ENCODE measurements at places on chromosomes 11 and 22. TPM values are rescaled to one million over a fixed set of nuclear protein-coding genes. Genes with fewer than 3 reads are reported as not detected.

DNA sequence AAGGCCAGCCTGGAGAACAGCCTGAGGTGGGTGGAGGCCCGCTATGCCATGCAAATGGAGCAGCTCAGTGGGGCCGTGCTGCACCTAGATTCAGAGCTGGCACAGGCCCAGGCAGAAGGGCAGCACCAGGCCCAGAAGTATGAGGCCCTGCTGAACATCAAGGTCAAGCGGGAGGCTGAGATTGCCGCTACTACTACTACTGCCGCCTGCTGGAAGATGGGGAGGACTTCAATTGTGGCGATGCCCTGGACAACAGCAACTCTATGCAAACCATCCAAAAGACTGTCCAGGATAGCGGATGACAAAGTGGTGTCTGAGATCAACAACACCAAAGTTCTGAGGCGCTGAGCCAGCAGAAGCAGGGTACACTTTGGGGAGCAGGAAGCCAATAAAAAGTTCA is 3.1 kb upstream of the TMEM218 start:
- no peak for DNase-seq

GRCh38 chr11:16933291-16933690 is 80.9 kb downstream of the PLEKHA7 start:
- DNase-seq, result no peak

- DNase-seq, result no peak
Observed at GRCh38 chr22:42434748-42435425, 2.7 kb upstream of the NFAM1 start.

GRCh38 chr11:18633256-18634139 is 644 bp downstream of the SPTY2D1 start:
- no peak for DNase-seq

GRCh38 chr11:111697933-111698371 is 68.2 kb downstream of the PPP2R1B start:
- no peak for DNase-seq

DNA sequence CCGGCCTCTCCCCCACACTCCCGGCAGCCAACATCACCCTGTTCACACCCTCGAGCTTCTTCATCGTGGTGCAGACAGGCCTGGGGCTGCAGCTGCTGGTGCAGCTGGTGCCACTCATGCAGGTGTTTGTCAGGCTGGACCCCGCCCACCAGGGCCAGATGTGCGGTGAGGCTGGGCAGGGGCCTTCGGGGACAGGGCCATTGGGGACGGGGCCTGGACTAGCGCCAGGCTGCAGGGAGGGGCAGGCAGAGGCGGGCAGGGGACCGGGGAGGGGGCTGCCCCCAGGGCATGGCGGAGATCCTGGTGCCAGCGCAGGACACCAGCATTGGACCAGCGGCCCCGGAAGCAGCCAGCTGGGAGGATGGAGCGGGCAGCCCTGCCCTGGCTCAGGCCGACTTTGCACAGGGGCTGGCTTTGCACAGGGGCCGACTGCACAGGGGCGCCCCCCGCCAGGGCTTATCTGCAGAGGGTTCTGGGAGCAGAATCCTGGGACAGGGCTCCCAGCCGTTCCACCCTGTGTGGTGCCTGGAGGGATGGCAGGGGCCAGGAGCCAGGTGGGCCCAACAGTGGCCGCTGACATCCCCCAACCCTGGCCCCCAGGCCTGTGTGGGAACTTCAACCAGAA is 8.6 kb downstream of the MUC5B start:
- no peak for DNase-seq

DNA sequence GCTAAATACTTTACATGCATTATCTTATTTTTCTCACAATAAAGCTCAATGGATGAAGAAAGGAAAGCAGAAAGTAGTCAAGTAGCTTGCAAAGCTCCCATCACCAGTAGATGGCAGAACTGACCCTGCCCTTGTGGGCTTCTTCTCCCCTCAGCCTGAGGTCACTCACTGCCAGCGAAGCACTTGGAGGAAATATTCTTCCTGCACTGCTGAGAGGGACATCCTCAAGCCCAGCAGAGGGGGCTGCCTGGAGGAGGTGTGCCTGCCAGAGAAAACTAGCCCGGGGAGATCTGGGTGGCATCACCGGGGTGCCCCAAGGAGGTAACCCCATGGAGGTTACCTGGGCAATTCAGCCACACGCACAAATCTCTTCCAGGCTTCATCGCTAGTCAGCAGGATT is 6.6 kb downstream of the APOL4 start:
- DNase-seq, result peak; percentile 60

GRCh38 chr11:130414107-130415080 is 14.0 kb downstream of the ADAMTS8 start:
- peak; percentile 52 for DNase-seq

DNA sequence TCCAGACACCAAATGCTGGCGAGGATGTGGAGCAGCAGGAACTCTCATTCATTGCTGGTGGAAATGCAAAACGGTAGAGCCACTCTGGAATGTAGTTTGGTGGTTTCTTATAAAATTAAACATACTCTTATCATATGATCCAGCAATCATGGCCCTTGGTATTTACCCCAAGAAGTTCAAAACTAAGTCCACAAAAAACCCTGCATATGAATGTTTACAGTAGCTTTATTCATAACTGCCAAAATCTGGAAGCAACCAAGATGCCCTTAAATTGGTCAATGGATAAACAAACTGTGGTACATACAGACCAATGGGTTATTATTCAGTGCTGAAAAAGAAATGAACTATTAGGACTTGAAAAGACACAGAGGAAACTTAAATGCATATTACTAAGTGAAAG is 87.8 kb downstream of the APOL5 start:
- no peak for DNase-seq

DNA sequence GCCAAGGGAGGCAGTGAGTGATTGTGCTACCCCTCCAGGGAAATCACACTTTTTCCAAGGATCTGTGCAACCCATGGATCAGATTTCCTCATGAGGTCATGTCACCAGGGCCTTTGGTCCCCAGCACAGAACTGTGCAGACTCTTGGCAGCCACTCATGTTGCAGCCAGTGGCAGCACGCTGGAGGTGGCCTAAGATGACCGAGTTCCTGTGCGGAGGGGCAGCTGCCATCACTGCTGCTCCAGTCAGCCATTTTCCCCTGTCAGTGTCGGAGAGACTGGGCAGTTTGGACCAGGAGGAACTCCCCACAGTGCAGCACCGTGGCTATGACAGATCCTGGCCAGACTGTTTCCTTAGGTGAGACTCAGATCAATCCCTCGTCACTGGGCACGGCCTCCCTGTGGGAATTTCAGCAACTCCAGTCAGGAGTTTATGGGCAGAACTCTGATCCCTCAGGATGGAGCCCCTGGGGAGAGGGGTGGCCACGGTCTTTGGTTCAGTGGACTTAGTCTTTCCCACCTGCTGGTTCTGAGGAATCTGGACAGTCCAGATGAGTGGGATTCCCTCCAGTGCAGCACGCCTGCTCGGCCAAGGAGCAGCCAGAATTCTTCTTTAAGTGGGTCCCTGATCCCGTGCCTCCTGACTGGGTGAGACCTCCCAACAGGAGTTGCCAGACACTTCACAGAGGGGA is 194.6 kb upstream of the CARD18 start:
- DNase-seq, result no peak

DNA sequence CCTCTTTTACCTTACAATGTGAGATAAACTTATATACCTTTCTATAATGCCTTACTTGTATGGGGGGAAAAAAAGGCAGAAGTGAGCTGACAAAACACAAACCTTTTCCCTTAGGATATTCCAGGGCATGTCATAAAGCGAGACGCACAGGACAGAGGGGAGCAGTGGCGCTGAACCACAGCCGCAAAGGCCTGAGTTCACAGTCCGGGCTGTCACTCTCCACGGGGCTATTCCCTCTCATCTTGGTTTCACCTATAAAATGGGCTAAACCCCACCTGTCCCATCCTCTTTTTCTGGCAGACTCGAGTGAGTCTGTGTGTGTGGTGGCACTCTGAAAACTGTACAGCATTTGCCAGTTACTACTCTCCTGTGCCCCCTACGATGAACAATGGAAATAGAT is 14.4 kb upstream of the FXYD2 start:
- no peak for DNase-seq

DNA sequence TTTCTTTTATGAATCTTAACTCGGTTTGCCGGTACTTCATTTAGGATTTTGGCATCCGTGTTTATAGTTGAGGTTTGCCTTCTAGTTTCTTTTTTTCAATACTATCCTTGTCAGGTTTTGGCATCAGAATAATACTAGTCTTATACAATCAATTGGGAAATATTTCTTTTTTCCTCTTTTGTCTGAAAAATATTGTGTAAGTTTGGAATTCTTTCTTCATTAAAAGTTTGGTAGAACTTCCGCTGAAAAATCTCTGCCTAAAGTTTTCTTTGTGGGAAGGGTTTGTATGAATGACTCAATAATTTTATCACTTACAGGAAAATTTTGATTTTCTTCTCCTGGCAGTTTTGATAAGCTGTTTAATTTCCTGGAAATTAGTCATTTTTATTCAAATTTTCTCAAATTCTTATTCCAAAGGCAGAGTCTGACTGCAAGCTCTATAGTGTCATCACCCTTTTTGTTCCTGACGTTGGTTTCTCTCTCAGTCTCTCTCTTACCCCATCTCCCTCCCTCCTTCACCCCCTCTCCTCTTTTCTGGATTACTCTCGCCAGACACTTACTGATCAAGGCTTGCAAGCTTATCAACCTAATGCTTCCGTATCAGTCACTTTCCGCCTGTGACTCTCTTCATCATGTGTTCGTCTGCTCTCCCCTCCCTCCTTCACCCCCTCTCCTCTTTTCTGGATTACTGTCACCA is 555.7 kb downstream of the TBC1D22A start:
- no peak for DNase-seq

DNA sequence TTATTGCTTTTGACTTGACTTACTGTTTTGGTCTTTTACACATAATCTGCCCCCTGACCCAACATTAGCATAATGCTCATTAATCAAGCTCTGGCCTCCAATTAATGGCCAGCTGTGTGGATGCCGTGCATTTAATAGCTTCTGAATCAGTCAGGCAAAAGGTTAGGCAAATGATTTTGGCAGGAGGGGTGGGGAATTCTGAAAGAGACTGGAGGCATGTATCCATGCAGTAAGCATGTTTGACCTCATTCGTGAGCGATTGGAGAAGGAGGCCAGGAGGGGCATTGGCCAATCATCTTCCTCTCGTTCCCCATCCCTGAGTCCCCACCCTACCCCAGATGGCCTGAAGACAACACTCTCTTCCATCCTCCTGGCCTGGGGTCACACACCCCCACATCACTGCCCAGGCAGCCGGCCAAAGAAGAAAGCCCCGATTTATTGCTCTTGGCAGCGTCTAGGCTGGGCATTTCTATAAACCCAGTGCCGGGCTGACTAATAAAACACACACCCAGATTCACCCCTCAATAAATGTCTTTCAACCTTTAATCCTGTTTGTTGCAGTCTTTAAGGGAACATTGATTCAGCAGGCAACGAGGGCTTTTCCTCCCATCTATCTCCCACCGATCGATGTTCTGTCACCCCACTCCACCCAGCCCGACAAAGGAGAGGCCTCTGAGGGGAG is 150.0 kb downstream of the OPCML start:
- DNase-seq, result no peak

DNA sequence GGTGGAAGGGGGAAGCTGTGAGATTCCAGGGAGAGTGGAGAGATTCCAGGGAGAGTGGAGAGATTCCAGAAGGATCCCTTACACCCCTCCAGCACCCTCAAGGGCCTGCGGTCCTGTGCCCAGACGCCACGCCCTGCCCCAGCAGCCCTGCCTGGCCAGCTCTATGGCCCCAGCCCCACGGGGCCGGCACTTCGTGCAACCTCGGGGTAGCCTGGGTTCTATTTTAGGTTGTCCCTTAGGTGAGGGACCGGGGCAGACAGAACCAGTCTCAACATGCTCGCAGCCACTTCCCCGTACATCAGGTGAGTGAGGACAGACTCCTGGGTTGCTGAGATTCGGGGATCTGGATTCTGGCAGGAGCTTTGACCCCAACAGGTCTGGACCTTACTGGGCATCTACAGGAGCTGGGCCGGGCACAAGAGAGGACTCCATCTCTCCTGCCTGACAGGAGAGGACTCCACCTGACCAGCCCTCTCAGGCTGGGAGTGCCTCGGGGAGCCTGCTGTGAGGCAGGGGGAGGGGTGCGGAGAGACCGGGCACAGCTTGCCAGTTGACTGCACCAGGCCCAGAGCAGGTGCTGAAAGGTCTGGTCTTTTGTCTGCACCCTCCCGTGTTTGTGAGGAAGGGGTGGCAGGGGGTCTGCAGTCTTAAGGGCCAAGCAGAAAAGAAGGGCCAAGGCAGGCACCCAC is 8.5 kb upstream of the ADORA2A start:
- DNase-seq, result peak; percentile 80

DNA sequence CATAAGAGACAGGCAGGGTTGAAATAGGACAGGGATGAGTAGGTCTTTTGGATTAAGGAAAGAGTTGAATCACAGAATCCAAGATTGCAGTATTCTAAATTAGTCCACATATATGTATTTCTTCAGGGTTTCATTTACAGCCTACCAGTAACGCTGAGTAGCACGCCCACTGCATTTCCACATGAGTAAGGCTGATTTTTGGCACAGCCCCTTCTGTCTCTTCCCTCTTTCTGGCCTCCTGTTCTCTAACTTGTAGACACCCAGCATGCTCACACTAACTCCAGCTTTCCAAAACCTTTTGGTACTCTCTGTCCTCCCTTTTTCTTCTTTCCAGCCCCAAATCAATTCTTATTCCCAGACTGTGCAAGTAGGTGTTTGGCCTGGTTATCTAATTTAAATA is 3.7 kb upstream of the SIK2 start:
- no peak for DNase-seq

DNA sequence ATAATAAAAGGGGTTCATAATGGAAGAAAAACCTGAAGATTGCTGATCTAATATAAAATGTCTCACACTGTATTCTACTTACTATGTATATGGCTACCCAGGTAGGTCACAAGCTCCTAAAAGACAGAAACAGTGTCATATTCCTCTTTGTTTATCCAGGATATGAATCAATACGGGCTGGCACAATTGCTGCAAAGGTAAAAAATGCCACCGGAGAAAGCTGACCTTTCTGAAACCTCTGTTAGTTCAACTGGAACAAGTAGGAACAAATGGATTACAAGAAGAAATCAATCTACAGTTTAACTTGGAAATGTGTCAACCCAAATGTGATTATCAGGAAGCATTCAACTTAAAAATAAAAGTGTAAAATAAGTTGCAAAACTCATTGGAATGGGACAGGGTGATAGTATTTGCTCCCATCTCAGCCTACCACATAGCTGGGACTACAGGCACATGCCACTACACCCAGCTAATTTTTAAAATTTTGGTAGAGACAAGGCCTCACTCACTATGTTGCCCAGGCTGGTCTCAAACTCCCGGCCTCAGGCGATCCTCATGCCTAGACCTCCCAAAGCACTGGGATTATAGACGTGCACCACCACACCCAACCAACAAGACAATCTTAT is 27.6 kb downstream of the SLC35F2 start:
- DNase-seq, result no peak

- no peak for DNase-seq
Observed at GRCh38 chr22:39115977-39116621, 19.1 kb downstream of the APOBEC3H start.

The CD81 gene
- 165 TPM for total RNA-seq

The OR52H1 gene
- total RNA-seq, result 0.30 TPM

The MGAT3 gene
- 6.5 TPM for total RNA-seq

The SCUBE2 gene
- total RNA-seq, result 1.4 TPM

The SMC1B gene
- not detected for total RNA-seq

The ESAM gene
- 0.85 TPM for total RNA-seq

The P2RX6 gene
- 0.26 TPM for total RNA-seq

The SERPINH1 gene
- 540 TPM for total RNA-seq

The RFPL2 gene
- total RNA-seq, result 0.15 TPM

The ZP1 gene
- total RNA-seq, result not detected

The MRGPRE gene
- total RNA-seq, result not detected

The BATF2 gene
- total RNA-seq, result 0.55 TPM

The PATE4 gene
- not detected for total RNA-seq

The MRGPRF gene
- 6.5 TPM for total RNA-seq

All from H7 (cell line).